ENCODE measurements at places on chromosomes 13 and 19. TPM values are rescaled to one million over a fixed set of nuclear protein-coding genes. Genes with fewer than 3 reads are reported as not detected.
A peak's percentile ranks its signal among the peaks of the same experiment; 100 is the strongest.

GRCh38 chr19:47296036-47296435, 13.6 kb upstream of the C5AR1 start:
- DNase-seq, result peak; percentile 79

DNA sequence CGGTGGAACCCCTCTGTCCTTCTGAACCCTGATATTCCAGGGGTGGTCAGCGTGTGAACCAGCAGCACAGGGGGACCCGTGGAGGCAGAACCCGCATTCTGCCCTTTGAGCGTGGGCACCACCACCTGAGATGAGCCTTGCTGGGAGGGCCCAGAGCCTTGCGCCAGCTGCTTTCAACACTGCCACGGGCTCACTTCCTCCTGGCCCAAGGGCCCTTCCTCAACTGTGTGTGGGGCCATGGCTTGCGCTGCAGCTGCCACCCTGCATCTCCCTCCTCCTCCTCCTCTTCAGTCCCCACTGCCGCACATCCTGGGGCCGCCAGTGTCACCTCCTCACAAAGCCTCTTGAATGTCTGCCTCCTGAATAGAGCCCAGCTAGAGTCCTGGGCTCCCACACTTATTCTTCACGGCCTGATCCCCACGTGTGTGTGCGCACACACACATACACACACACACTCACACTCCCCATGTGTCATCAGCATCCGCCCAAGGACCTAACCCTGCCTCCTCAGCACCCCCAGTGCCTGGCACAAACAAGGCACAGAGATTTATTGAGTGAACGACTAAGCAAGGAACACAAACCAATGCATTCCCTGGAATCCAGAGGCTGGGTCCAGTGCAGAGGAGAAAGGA, 26.9 kb upstream of the TMEM160 start:
- DNase-seq, result no peak

Gene C1QTNF9B
- total RNA-seq, result not detected

GRCh38 chr19:15161028-15161984, 39.5 kb downstream of the NOTCH3 start:
- DNase-seq, result no peak

DNA sequence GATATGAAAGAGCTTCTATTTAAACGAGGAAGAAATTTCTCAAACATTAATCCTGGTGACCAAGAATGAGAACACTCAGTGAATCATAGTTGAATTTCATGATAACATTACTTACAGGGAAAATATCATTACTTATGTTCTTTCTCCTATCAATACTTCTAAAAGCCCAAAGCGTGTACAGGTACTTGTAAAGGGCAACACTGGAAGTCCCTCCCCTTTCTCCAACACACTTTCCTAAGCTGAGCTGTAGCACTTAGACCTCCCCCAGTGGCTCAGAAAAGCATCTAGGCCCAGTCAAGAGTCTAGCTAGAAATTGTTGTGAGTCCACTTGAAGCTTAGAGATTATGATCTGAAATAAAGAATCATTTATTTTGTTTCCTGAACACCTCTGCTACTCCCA, 150.7 kb downstream of the ABCC4 start:
- DNase-seq, result no peak

- DNase-seq, result no peak
Observed at GRCh38 chr19:45331411-45331810, 8.7 kb upstream of the CKM start.

DNA sequence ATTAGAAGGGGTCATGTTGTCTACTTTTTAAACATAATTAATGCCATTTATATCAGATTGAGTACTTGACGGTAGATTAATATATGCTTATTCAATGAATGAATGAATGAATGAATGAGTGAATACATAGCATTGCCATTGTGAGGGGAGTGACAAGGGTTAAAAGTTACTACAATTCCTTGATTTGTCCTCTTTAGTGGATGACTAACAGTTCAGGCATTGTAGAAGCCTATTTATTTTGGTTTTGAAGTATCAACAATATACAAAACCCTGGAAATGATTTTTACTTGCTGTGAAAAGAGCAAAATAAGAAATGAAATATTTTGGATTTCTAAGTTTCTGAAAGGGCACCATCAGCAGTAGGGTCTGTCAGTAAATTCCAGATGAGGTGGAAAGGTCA, 122.7 kb downstream of the CYSLTR2 start:
- no peak for DNase-seq

- DNase-seq, result peak; percentile 95
Observed at GRCh38 chr19:2549701-2550191, 73.8 kb downstream of the GADD45B start.

Gene C1QTNF9
- total RNA-seq, result 0.99 TPM

Gene C19orf81
- total RNA-seq, result not detected

GRCh38 chr19:51375504-51376221, 3.2 kb upstream of the NKG7 start:
- peak; percentile 37 for DNase-seq

- DNase-seq, result no peak
Observed at GRCh38 chr13:33090755-33091414, 74.7 kb downstream of the KL start.

GRCh38 chr13:105602956-105603670, 932.3 kb downstream of the EFNB2 start:
- no peak for DNase-seq

GRCh38 chr19:5799247-5800241, 5.3 kb upstream of the NRTN start:
- no peak for DNase-seq

- no peak for DNase-seq
Observed at GRCh38 chr13:89925107-89925506, 1422.4 kb upstream of the MIR17HG start.

DNA sequence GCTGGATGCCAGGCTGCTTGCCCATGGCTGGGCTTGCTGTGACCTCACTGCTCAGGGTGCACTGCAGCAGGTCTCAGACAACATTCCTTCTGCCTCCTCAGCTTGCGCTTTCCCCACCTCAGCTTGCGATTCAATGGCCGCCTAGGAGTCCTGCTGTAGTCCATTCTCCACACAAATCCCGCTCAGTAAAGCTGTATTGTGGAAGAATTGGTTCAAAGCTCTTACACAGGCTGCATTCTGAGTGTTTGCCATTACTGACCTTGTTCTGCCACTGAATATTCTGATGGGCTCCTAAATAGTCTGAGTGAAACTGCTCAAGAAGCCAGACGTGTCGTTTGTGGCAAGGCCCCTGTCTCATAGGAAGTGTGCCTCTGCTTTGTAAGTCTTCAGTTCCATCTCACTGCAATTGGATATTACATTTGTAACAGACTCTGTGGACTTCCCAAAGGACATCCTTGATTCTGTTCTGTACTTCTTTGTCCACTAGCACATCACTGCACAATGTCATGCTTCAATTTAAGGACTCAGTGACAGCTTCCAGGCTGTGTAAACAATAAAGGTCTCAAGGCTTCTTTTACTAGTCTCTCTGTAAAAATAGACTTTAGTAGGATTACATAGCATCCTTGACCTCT, 49.8 kb downstream of the KATNAL1 start:
- no peak for DNase-seq

DNA sequence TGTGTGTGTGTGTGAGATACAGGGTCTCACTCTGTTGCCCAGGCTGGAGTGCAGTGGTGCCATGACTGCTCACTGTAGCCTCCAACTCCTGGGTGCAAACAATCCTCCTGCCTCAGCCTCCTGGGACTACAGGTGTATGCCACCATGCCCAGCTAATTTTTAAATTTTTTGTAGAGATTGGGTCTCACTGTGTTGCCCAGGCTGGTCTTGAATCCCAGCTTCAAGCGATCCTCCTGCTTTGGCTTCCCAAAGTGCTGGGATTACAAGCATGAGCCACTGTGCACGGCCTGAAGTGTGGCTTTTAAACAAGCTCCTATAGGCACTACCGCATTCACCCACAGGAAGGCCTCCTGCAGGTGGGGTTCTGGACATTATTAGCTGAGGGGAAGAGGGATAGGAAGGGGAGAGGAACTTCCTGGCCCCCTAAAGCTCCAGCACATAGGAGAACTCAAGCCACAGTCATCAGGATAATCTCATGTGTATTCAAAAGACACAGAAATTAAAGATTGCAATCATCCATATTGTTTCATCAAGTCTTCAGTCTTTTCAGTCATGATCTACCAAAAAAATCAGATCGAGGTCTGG, 24.8 kb upstream of the SLC46A3 start:
- DNase-seq, result no peak

DNA sequence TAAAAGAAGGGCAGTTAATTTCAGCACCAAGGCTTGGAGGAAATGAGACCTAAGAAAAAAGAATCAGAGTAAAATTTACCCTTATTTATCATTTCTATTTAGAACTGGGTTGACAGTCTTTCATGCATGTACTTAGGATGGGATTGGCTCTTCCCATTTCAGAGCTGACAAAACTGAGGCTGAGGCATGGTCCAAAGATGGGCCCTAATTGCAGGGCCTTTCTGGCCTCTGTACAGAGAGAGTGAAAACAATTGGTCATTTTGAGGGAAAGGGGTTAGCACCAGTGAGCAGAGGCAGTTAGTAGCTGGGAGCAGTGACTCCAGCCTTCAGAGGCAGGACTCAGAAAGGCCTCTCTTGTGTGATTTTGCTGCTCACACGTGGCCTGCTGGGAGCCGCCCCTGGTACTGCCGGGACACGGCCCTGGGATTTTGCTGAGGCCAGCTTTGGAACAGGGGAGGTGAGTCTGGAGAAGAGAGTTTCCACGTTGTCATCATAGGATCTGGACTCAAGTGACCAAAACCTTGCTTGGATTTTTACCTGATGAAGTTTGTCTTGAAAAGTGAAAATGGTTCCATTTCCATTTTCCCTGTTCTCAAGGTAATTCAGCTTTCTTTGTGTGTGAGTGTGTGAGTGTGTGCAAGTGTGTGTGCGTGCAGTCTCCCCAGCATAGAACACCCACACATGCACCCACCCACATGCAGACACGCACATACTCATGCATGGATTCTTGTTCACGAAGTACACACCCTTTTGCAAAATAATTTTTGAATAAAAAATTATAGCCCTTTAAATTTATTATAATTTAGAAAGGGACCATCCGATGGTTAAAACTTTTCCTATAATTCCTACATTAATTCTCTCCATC, at the start of gene ZNF536:
ZNF536 (plus strand) TSS at position 425 of the 865 bp plus-strand sequence. CDS start 71,179 bp downstream, outside the sequence.
- no peak for DNase-seq

DNA sequence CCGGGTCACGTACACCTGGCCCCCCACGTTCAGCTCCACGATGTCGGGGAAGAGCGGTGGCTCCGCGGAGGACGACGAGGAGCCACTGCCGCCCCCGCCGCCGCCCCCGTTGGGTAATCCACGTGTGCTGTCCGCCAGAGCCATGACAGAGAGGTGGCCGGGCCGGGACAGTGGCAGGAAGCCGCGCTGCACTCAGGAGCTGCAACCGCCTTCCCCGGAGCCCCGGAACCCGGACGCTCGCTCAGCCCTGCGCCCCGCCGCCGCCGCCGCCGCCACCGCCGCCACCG, 257 bp downstream of the KCTD12 start:
- DNase-seq, result no peak

DNA sequence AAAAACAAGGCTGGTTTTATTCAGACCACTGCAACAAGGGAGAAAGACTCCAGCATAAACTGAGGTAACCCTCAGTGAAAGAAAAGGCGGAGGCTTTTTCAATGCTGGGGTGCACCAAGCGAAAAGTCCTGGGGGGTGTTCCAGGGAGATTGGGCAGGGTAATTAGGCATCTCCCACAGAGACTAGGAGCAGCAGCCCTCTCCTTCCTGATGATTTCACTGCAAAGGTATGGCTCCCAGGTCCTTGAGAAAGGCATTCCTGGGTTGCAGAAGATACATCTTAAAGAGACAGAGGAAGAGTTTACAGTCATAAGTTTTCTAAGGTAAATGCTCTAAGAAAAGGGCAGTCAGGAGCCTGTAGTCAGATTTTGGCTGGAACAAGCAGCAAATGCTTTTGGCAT, 412.0 kb downstream of the FOXO1 start:
- DNase-seq, result no peak

GRCh38 chr19:45110851-45111266, 17.9 kb downstream of the PPP1R37 start:
- DNase-seq, result no peak

DNA sequence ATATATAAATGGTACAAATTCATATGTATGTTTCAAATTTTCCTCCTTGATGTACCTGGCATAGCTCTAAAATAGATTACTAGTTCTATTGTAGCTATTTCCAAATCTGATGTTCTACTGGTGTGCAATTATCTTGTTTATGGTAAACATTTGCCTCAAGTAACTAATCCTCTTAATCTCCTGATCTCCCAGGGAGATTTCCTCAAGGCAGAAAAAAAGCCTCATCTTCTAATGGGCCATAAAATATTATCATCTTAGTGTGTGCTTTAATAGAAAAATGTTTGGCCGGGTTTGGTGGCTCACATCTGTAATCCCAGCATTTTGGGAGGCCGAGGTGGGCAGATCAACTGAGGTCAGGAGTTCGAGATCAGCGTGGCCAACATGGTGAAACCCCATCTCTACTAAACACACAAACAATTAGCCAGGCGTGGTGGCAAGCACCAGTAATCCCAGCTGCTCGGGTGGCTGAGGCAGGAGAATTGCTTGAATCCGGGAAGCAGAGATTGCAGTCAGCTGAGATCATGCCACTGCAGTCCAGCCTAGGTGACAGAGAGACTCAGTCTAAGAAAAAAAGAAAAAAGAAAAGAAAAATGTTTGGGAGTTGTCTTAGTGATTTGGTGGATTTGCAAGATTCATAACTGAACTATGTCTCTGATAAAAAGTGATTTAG, 498.9 kb upstream of the SLITRK5 start:
- DNase-seq, result no peak

Gene ATP4B
- total RNA-seq, result not detected

GRCh38 chr19:34363094-34363493, 1.9 kb upstream of the GPI start:
- DNase-seq, result no peak

Gene TTYH1
- total RNA-seq, result 0.94 TPM

Gene KCNK6
- 13.1 TPM for total RNA-seq

DNA sequence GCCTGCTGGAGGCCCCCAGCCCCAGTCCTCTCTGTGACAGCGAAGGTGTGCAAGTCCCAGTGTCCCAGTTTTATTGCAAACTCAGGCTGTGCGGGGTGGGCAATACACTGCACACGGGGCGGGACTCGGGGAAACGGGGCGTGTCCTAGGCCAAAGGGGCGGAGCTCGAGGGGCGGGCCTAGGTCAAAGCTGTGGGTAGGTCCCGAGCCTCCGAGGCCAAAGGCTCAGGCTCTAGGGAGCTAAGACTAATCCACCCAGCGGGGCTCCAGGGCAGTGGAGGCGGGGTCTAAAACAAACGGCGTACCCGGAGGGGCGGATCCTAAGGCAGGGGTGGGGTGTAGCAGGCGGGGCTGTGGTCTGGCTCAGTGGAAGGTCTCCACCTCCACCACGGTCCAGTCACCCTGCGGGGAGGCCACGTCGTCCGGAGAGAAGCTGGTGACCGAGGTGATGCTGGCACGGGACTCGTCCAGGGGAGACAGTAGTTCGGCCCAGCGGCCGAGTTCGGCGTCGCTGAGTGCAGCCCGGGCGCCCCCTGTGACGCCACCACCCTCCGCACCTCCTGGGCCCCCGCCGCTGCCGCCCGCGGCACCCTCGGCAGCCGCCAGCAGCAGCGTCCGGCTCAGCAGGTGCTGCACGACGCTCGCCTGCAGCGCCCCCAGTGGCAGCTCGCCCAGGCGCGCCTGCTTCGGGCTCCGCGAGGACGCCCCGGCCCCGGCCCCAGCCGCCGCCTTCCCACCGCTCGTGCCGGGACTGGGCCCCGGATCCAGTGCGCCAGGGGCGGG, 5.3 kb downstream of the PRR36 start:
- peak; percentile 90 for DNase-seq

GRCh38 chr13:31629085-31629780, 110.1 kb upstream of the RXFP2 start:
- no peak for DNase-seq
